ENCODE measurements at places on chromosomes 7 and 10.

GRCh38 chr10:110827410-110827809 lies 44.3 kb upstream of the PDCD4 start:
- DNase-seq = no peak

DNA sequence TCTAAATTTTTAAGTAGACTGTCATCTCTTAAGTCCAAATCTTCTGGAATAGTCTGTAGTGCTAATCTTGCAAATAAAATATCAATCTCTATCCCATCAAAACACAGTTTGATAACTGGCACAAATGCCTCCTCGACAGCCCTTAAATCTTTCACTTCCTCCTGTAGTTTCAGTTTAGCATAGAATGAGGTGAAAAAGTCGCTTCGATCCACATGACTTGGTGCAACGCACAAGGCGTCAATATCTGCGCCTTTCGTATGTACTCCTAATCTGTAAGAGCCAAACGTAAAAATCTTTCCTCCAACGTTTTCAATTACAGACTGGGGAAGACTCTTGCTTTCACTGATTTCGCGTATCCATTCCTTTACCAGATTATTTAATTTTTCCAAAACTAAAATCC lies 603 bp downstream of the PAPOLB start:
- DNase-seq = no peak

GRCh38 chr10:107873007-107873406 lies 708.5 kb upstream of the SORCS1 start:
- no peak for DNase-seq

GRCh38 chr7:55965100-55965470 lies 700 bp downstream of the NIPSNAP2 start:
- no peak for DNase-seq

DNA sequence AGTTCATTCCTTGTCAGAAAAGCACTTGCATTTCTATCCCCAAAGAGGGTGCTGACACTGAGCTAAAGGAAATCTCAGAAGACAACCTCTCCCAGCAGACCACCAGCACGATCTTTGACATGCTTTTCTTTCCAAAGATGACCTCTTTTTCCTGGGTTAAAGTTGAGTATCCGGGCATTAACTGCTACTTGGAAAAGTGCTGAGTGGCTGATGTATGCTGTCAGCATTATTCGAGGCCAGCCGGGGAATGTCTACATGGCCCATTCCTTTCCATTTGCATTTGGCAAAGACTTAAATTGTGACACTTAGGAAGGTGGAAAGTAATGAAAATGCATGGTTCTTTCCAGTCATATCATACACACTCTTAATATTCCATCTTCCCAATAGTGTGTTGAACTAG lies 90.6 kb upstream of the SKAP2 start:
- DNase-seq = no peak

- DNase-seq = no peak
Observed at GRCh38 chr10:124722798-124723783, 21.1 kb downstream of the FAM53B start.

Data from NCI-H1694 (cell line).